ENCODE measurements at places on chromosomes 7 and 10. TPM values are rescaled to one million over a fixed set of nuclear protein-coding genes. Genes with fewer than 3 reads are reported as not detected.

The MNX1 gene
- not detected for total RNA-seq

The CLRN3 gene
- total RNA-seq, result not detected

The SEMA3D gene
- total RNA-seq, result 0.32 TPM

The TAS2R3 gene
- 0.97 TPM for total RNA-seq

The VPS37D gene
- total RNA-seq, result 2.4 TPM

The ZNF425 gene
- 1.3 TPM for total RNA-seq

The AIFM2 gene
- 2.3 TPM for total RNA-seq

The GSAP gene
- 4.0 TPM for total RNA-seq

The LRRC61 gene
- total RNA-seq, result 3.1 TPM

The FEZF1 gene
- total RNA-seq, result not detected

The PON1 gene
- under 0.01 TPM for total RNA-seq

The TFAM gene
- total RNA-seq, result 55.8 TPM

The TUBB8 gene
- not detected for total RNA-seq

The TMEM176B gene
- not detected for total RNA-seq

The HGF gene
- 0.82 TPM for total RNA-seq

The GDF2 gene
- total RNA-seq, result not detected

The SLC13A1 gene
- total RNA-seq, result not detected

The CUBN gene
- total RNA-seq, result 14.9 TPM

The OR9A2 gene
- not detected for total RNA-seq

The VWC2 gene
- total RNA-seq, result not detected

The TBX20 gene
- total RNA-seq, result not detected

The PALD1 gene
- total RNA-seq, result 105 TPM

The MRLN gene
- total RNA-seq, result not detected

The RINT1 gene
- total RNA-seq, result 12.7 TPM

The SMKR1 gene
- total RNA-seq, result 0.38 TPM
